NK-92 treated with Interleukin-12 subunit alpha and Interleukin-12 subunit beta, amount 100 ng/mL, for 24 hours (cell line): ENCODE measurements at places on chromosomes 13 and 19.

DNA sequence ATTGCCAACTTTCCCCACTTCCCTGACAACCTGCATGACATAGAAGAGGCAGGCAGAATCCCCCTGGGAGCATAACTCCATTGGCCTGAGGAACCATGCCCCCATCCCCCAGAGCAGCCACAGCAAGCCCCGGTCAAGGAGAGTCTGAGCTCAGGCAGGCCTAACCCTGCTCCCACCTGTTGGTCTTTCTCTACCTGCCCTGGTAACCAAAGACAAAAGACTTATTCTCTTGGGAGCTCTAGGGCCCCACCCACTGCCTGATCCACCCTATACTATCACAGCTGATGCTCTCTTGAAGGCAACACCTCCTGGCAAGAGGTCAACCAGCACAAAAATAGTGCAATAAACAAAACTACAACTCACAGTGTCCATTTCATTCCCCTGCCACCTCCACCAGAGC, 59.3 kb downstream of the TNFSF13B start:
- no peak for DNase-seq

- DNase-seq, result no peak
Measured at GRCh38 chr13:113931841-113932459, 41.9 kb downstream of the C13orf46 start.

DNA sequence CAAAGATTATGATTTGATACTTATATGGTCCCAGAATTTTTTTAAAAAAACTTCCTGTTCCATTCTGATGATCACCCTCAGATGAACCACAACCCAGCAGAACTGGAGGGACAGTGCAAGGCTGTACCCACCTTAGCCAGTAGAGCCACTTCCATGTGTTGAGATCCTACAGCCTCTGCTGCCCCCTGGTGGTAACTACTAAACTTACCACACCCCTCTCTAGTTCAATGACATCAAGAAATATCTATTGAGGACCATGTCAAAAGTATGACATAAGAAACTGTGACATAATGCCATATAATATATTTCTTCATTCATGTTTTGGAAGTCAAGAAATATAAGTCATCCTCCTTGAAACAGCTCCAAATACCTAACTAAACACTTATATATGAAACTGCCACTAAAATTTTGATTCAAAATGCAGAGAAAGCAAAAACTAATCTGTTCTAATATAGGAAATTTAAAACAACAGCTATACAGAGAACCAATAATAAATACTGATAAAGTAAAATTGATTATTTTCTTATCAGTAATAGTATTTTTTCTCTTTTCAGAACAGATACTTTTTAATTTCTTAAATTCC, 412.6 kb downstream of the KCTD12 start:
- DNase-seq, result peak; percentile 39

GRCh38 chr19:31995546-31995945, 349.9 kb upstream of the ZNF507 start:
- DNase-seq, result no peak

GRCh38 chr13:90049989-90050671, 1297.4 kb upstream of the MIR17HG start:
- no peak for DNase-seq
